ENCODE measurements at places on chromosomes 2 and 18.

- DNase-seq, result no peak
These were observed 26.1 kb upstream of the HNMT start for GRCh38 chr2:137938204-137938603.

DNA sequence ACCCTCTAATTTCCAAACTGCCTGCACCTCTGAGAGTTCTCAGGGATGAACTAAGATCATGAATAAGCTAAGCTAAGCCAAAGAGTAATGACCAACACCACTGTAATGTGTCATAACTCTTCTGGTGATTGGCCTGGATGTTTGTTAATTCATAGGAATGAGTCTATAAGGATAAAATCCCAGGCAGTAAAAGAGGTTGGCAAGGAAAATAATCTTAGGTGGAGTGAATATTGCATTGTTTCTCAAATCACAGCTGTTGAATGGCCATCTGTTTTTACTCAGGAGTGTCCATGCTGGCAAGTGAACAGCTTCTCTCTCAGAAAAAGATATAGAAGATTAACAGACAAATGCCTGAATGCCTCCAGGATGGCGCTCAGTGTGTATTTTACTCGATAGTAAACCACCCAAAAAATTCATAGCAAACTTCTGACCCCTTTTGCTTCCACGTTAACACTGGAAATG lies 60.8 kb upstream of the GLS start:
- DNase-seq, result no peak

DNA sequence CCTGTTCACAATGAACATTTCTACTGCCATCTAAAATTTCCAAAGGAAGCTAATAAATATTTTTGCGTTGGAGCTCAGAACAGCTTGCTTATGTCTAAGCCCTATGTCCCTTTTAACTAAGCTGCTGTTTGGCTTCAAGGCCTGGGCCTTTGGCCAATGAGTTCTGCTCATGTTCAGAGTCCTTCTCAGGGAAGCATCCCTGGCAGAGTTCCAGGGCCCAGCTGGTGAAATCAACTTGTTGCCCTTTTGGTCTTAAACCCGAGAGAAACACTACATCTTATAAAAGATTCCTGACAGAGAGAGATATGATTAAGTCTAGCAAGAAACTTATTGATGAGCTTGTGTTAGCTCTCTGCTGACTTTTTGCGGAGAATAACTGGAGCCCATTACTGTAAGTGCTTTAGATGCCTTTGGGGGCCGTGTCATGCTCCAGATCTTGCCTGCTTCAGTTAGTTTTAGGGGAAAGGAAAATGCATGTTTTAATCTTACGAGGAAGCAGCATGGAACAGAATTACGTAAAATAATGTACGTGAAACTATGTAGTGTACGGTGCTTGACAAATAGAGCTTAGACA lies 102.5 kb upstream of the NOSTRIN start:
- peak; percentile 10 for DNase-seq

- DNase-seq, result peak; percentile 12
These were observed 134.8 kb downstream of the SH3BP4 start for GRCh38 chr2:235086481-235087184.

- no peak for DNase-seq
These were observed 183.9 kb downstream of the CD226 start for GRCh38 chr18:69763821-69764220.

GRCh38 chr2:118814368-118814767 lies 33.1 kb downstream of the EN1 start:
- no peak for DNase-seq

- peak; percentile 100 for DNase-seq
These were observed 30.9 kb downstream of the LONRF2 start for GRCh38 chr2:100291152-100291970.

DNA sequence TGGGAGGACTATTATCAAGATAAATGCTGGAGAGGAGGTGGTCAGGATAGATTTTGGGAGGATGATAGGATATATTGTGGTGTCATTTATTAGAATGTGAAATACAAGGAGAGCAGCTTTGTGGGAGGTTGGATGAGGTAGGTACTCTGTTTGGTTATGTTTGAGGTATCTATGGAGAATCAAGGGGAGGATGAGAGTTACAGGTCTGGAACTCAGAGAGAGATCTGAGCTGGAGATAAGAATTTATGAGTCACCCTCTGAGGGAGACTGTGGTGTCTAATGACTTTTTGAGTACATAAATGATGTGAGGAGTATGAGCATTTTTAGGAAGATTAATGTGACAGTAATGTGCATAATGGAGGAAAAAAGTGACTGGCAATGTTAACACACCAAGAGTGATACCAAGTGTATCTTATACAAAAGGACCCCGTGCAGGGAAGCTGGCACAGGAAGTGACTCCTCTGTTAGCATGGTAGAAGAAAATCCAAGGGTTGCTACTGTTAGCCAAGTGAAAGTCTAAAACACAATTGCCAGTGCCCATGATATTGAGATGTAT lies 48.2 kb downstream of the CRIM1 start:
- peak; percentile 83 for DNase-seq

DNA sequence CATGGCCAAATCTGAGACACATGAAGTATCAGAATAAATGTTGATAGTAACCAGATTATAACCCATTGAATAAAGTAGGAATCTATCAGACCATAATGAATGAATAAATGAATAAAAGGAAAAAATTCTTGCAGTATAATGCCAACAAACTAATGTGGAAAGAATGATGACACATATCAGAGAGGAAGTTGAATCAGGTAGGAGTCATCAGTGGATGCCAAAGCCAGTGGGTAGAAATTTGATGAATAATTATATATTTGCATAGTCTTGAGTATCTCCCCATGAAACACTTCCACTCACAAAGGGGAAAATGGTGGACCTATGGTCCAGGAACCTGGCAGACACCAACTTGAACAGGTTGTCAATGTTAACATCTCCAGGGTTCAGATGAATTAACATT lies 68.6 kb downstream of the GALNT3 start:
- no peak for DNase-seq

DNA sequence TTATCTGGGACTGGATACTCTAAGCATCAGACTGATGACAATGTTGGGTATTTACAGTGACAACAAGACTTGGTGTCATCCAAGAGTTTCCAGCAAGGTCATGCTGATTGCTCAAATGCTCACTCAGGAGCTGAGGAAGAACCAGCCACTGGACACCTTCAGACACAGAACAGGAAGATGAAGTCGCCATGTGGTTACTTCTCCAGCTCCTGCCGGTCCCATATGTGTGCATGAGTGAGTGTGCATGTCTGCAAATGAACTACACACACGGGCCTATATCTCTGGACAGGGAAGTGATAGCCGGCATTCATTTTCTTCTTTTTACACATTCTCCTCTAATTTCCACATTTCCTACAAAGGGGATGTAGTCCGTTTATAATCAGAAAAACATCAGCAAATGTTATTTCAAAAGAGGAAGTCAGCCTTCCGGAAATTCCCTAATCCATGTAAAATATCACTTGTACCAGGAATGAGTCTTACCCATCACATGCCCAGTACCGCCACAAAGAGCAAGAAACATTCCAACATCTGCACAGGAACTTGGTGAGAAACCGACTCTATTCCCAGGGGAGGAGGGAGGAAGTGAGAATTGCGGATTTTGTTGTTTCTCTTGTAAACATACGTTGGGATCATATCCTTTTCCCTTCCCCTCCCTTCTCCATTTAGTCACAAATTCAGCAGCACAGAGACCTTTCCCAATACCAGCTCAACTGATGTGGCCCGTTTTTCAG lies 10.8 kb downstream of the RFX8 start:
- no peak for DNase-seq

DNA sequence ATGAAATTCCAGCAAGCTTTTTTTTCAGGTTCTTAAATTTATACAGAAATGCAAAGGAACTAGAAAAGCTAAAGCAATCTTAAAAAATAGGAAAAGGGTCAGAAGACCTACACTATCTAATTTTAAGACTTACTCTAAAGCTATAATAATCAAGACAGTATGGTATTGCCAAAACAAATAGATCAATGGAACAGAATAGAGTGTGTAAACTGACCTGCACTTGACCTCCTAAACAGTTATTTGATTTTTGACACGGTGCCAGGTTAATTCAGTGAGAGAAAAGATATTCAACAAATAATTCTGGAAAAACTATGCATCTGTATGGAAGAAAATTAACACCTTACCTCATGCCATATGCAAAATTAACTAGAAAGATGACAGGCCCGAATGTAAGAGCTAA lies 73.6 kb downstream of the OLA1 start:
- DNase-seq, result peak; percentile 46

DNA sequence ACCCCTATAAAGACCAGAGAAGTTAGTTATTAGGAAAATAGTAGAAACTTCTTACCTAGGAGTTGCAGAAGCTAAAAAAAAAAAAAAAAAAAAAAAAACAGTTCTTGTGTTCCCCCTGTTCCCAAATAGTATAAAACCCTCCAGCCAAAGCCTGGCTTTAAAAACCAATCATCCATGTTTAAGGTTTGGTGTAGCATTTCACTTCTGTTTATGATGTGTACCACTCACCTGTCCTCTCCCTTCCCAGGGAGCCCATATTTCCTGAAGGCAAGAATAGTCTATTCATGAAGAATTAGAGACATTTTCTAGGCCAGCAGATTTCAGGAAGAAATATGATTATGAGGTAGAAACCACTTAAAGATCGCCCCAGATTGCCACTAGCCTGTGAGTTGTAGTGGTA lies 273.6 kb downstream of the SETBP1 start:
- DNase-seq, result no peak

- DNase-seq, result no peak
These were observed 305.4 kb downstream of the MTX2 start for GRCh38 chr2:176574484-176575236.

DNA sequence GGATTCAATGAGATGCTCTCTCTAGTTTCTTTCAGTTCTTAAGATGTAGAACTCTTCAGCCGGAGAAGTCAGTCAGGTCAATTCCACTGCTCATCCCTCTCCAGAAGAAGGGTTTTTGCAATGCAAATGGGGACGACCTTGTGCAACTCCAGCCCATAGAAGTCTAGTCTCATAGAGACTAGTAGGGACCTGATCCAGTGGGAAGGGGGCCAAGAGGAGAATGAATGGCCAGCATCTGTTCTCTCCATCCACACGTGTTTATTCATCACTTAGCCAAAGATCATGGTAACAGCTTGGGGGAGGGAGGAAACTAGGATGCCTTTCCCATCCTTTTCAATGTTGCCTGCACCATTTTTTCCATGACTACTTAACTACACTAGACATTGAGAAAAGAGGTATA lies 120.2 kb downstream of the LAMA3 start:
- DNase-seq, result no peak
